Fibroblast of skin of back (primary cell): ENCODE measurements at places on chromosomes 3 and 15.

GRCh38 chr3:21847005-21847404 is 96.0 kb upstream of the ZNF385D start:
- peak; percentile 40 for DNase-seq

DNA sequence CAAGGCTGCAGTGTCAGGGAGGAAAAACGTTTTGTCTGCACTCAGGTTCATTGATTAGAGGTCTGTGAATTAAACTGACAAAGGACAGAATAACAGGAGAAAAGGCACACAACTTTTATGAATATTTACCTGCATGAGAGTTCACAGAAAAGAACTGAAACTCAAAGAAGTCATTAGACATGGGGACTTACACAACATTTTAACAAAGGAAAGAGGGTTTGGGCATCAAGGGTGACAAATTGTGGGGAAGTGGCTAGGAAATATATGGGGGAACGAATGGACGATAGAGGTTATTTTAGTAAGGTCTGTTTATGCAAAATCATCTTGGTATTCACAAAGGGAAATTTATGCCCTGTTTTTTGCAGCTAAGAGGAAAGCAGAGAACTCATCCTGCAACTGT is 65.6 kb upstream of the C15orf39 start:
- no peak for DNase-seq

DNA sequence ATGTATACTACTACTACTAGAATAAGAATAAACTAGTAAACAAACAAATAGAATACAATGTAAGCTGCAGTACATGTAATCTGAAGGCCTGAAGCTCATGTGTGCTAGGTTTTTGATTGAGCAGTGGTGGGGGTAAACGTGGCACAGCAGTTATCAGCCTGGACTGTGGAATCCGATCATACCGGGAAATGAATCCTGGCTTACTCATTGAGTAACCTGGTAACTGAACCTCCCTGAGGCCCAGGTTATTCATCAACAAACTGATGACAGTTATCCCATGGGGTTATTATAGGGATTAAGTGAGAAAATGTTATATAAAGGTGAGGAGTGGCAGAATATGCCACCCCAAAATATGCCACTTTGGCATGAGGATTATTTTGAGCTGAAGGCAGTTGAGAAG is 339.1 kb downstream of the FHIT start:
- no peak for DNase-seq

- peak; percentile 41 for DNase-seq
Observed at GRCh38 chr3:131704098-131704497, 201.3 kb upstream of the MRPL3 start.

- no peak for DNase-seq
Observed at GRCh38 chr15:92545996-92546395, 109.6 kb downstream of the FAM174B start.

DNA sequence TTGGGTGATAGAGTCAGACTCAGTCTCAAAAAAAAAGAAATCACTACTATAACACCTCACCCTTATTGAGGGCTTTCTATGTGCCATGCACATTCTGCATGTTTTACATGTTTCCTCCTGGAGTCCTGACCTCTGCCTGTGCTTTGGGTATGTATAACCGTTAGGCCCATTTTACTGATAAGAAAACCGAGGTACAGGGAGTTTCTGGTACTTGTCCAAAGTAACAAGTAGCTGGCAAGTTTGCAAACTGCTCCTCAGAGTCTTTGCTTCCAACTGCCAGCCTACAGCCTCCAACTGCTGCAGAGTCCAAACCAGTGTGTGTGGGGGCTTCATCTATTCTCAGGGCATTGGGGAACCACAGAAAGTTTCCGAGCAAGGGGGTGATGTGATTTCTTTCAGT is 3.7 kb upstream of the GNAI2 start:
- no peak for DNase-seq

- DNase-seq: no peak
Observed at GRCh38 chr15:66077320-66077663, 176.3 kb downstream of the MEGF11 start.

DNA sequence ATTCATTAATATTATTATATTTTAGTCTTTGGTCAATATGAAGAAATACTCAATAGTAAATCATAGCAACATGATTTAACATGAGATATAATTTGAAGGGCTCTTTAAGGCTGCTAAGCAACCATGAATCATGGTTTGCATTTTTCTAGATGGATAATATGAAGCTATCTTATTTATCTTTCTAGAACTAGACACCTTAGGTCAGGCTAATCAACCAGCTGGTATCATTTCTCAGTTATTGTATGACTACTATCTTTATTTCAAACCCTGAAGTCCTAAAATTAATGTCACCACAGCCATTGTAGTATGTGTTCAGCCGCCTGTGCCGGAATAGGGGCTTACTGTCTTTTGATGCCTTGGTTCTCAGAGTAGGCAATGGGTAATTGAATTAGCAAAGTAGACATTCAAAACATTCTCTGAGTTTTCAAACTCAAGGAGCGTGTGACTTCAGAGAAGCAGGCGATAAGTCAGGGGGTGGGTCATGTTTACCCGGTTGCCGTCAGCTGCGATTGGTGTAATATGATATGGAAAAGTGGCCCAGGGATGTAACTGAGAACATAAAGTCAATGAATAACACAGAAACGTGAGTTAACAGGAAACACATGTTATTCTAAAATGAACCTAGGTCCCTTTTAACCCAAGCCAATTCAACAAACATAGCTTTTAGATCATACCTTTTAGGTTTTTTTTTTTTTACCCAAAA is 93.4 kb upstream of the CTDSPL start:
- peak; percentile 36 for DNase-seq

DNA sequence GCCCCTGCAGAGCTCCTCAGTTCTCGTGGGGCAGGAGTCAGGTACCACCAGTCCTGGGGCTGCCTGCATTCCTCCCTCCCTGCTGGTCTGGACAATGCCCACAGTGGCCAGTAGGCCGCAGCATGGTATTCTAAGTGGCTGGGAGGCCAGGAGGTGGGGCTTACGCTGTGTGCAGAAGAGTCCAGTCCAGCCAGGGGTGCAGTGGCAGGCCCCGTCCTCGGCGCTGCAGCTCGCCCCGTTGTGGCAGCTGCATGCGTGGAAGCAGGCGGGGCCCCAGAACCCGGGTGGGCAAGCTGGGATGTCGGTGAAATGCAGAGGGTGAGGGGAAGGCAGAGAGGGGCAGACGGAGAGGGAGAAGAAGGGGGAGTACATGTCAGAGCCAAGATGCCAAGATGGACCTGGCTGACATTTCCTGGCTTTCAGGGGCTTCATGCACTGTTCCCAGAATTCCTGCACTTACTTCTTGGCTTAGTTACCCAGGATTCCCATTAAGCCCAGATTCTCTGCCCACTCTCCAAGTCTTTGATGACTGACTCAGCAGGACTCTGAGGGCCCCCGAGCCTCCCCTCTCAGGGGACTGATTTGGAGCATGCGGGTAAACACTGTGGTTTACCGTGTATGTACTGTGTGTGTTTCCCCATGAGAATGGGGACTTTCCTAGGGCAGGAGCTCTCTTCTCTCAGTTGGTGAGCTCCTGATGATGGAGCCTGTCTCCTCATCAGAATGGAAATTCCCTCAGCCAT is 47.5 kb downstream of the RAB11A start:
- DNase-seq: peak; percentile 62

- peak; percentile 44 for DNase-seq
Observed at GRCh38 chr3:189267981-189268613, 96.3 kb downstream of the TPRG1 start.

- peak; percentile 50 for DNase-seq
Observed at GRCh38 chr15:85793641-85794597, 806 bp downstream of the KLHL25 start.

GRCh38 chr3:114504941-114505628 is 211.3 kb downstream of the TIGIT start:
- DNase-seq: peak; percentile 75

DNA sequence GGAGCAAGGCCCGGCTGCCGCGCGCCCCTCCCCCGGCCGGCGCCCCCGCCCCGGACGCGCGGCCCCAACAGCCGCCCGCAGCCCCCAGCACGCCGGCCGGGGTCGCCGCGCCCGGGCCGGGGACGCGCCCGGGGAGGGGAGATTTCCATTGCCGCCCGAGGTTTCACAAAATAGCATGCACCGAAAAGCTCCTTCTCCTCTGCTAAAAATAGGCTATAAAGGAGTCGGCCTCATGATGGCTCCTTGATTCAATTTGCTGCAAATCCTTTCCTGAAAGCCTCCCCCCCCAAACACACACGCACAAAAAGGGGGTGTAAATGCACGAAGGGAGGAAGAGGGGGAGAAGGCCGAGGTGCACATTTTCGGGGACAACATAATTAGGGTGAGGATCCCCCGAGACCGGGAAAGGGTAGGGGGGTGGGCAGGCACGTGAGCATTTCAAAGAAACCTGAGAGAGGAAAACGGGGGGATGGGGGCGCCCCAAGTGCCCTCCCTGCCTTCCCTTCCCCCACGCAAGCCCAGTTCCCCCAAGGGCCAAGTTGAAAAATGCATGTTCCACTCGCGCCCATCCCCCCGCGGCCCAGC is 734 bp downstream of the TBL1XR1 start:
- DNase-seq: peak; percentile 51

DNA sequence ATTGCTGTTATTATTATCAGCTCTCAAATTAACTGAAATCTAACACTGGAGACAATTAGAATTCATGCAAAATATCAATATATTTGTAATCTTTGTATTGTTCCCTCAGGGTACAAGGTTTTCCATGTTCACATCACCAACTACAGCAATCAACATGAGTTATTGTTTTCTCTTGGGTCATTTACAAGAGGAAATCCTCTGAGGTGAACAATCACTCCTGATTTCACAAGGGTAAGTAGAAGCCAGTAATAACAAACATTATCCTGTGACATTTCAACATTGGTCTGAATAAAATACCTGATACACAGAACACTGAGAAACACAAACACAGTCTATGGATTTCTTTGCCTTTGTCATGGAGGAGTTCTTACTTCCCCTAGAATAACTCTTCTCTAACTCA is 174.0 kb downstream of the SUCNR1 start:
- DNase-seq: no peak

DNA sequence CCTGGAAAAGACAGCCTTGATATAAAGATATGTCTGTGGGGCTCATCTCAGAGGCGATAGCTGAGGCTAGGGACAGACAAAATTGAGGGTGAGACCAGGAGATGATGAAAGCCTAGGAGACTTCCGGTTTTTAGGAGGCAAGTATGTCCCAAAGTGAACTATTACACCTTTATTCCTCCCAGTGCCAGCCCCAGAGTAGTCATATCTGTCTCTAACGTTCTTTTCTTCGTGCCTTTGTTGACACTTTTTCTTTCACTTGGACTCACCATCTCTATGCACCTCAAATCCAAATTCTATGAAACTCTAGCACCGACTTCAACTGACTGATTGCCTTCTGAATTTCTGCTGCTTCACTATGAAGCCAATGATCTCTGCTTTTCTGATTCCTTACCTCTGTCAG is 93.8 kb upstream of the RASGRP1 start:
- DNase-seq: no peak

- no peak for DNase-seq
Observed at GRCh38 chr15:51054535-51054934, 40.2 kb downstream of the TNFAIP8L3 start.

- DNase-seq: no peak
Observed at GRCh38 chr3:108352176-108352575, 55.8 kb downstream of the HHLA2 start.

- no peak for DNase-seq
Observed at GRCh38 chr3:39506863-39507262, 39.4 kb downstream of the MOBP start.

GRCh38 chr15:23384371-23384770 is 29.8 kb downstream of the GOLGA8S start:
- DNase-seq: no peak

DNA sequence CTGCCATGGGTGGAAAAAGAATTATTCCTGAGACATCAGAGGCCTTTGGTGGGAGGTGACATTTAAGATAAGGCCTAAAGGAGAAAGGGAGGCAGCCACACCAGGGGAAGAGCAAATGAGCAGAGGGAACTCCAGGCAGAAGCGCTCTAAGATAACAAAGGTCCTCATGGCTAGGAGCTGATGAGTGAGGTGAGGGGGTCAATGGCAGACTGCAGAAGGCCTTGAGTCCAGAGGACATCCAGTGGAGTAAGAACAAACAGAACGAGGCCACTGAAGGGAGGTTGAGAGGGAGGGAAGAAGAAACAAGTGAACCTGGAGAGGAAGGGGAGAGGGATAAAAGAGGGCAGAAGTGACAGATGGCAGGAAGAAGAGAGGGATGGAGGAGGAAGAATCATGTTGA is 97.3 kb downstream of the CTNNB1 start:
- DNase-seq: no peak

DNA sequence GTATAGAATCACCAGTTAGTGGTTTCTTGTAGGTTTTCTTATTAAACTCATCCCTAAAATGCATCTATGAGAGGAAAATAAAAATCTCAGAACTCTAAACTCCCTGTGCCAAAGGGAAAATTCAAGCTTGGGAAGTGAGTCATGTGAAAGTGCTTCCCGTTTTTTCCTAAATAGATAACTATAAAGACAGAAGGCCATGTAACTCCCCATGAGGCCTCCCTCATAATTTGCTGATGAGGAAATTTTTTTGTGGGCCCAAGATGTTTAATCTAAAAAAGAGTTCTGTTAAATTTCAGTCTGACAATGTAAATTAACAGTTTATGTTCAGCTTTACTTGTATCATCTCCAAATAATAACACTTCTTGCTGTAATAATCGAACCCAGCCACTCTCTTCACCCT is 1273.9 kb downstream of the OTOL1 start:
- DNase-seq: peak; percentile 4

DNA sequence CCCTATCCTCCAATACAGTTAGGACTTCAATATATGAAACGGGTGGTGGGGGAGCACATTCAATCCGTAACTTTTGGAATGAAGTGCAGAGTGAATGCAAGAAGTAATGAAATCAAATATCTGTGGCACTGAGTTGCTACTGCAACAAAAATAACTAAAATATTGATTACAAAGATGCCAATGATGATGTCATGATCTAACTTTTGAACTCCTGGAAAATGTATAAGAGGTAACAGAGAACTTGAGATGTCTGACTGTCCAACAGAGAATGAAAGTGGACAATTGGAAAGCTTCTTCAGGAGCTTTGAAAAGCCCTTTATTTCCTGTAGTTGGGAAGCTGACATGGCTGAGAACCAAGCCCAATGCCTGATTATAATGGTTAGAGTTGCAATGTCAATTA is 279.9 kb downstream of the ZBBX start:
- DNase-seq: no peak

GRCh38 chr3:126034481-126035361 is 49.2 kb downstream of the SLC41A3 start:
- no peak for DNase-seq

- DNase-seq: peak; percentile 9
Observed at GRCh38 chr3:42979044-42979972, at the start of gene GASK1A. Gene GASK1A (plus strand): TSS chr3:42979311. CDS start chr3:42979643, 332 bp downstream.

DNA sequence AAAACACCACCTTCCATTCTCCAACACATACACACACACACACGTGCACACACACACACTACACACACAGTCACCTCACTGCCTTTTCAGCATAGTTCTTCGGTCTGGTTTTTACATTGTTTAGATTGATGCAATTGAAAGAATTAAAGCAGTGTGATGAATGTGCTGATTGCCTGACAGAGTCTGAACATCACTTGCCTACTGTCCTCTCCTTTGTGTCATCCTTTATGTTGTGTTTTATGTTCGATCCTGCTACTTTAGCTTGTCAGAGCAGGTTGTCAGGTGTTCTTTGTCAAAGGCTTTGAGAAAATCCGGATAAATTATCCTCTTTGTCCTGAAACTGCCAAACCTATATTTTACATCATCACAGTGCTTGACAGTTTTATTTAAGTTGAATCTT is 80.4 kb downstream of the IQCH start:
- no peak for DNase-seq

- no peak for DNase-seq
Observed at GRCh38 chr3:161066930-161067329, 38.2 kb downstream of the B3GALNT1 start.
